ENCODE measurements at places on chromosomes 6 and 20.

DNA sequence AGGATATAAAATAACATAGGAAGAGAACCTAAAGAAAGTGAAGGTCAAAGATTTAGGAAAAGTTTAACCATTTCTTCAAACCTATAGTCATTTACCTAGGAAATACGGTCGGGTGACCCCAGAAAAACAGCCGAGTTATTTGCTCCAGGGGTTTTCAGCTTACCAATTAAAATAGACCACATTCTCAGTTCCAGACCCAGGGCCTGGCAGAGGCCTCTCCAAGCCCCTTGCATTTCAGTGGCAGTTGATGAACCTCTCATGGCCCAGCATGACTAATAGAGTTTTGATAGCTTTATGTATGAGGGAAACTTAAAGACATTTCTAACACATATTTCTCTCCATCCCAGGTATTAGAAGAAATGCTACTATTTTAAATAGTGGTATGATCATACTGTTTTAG lies 113.5 kb downstream of the OGFRL1 start:
- no peak for DNase-seq

- no peak for DNase-seq
Observed at GRCh38 chr6:170051229-170052172, 239.4 kb downstream of the DLL1 start.

GRCh38 chr6:109606359-109606758 lies 84.6 kb downstream of the AK9 start:
- DNase-seq: no peak

DNA sequence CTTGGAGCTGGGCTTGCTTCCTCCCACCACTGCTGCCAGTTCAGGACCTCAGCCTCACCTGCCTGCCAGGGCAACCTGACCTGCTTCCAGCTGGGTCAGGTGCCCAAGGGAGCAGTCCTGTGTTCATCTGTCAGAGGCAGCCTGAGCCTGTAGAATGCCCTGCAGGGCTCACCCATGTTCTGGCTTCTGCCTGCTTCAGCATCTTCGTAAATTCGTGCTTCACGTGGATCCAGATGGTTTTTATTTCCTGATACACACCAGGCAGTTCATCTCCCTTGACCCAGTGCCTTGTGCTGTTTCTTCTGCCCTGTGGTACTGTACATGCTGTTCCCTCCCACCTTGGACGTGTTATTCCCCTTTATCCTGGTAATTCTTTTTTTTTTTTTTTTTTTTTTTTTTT lies 50.2 kb downstream of the ARID1B start:
- no peak for DNase-seq

DNA sequence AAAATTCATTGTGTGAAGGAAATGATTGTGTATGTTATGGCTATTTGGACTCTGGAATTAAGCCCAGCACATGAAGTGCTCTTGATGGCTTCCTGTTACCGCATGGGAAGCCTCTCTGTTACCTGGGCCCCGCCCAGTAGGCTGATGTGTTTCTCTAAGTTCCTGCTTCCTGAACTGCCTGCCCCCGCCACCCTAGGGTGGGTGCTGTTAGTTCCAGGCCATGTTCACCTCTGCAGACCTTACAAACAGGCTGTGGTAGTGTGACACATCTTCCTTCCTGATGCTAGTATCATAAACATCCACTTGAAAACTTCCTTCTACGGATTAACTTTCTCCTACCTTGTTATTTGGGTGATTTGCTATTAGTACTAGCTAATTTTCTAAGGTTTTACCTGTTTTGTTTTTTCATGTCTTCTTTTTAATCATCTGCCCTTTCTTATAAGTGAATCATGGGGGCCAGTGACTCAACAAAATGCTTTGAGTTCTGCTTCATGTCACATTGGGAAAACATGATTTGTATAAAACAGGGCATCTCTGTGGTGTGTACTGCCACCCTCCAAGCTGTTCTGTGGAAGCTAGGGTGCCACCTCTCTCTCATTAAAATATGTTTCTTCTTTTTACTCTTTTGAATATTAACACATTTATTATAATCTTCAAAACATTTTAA lies 40.6 kb downstream of the SH3BGRL2 start:
- peak; percentile 26 for DNase-seq

DNA sequence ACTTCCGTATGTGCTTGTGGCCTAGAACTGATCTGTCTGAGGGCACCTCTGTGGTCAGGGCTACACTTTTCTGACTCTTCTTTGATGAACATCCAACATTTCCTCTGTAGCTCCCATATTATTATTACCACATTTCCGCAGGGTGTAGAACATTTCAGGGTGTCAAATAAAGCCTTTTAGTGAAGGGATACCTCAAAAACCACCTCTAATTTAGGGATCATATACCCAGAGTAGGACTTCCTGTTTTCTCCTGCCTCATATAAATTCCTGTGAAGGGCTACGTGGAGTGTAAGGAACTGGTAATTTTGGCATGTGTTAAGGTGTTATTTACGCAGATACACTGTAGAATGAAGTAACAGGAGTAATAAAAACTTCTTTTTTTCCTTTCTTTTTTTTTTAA lies 5.5 kb upstream of the MUC22 start:
- no peak for DNase-seq

GRCh38 chr6:98203170-98203806 lies 631.1 kb upstream of the POU3F2 start:
- no peak for DNase-seq

All from stimulated activated CD4-positive, alpha-beta T cell treated with anti-CD3 and anti-CD28 coated beads, Interleukin-2, amount 100 ng/mL, for 48 hours (primary cell).